Foreskin fibroblast (primary cell): ENCODE measurements at places on chromosomes 11 and 22.

GRCh38 chr11:1935156-1936071, 11.7 kb upstream of the MRPL23 start:
- DNase-seq: no peak

DNA sequence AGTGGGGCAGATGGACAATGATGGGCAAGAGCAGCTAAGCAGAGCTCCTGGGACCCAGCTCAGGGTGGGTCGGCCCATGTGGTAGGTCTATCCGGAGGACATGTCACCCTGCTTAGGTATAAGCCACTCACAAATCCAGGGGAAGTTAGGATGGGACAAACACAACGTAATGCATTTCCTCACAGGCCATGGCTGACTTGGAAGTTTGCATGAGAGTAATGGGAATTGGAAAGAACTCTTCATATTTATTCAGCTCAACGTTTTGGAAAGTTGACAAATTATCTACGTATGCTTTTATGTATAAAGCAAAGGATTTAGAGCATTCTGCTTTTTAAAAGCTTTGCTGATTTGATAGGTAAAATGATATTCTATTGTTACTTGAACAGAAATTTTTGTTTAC, 74.9 kb downstream of the SMCO4 start:
- DNase-seq: no peak

DNA sequence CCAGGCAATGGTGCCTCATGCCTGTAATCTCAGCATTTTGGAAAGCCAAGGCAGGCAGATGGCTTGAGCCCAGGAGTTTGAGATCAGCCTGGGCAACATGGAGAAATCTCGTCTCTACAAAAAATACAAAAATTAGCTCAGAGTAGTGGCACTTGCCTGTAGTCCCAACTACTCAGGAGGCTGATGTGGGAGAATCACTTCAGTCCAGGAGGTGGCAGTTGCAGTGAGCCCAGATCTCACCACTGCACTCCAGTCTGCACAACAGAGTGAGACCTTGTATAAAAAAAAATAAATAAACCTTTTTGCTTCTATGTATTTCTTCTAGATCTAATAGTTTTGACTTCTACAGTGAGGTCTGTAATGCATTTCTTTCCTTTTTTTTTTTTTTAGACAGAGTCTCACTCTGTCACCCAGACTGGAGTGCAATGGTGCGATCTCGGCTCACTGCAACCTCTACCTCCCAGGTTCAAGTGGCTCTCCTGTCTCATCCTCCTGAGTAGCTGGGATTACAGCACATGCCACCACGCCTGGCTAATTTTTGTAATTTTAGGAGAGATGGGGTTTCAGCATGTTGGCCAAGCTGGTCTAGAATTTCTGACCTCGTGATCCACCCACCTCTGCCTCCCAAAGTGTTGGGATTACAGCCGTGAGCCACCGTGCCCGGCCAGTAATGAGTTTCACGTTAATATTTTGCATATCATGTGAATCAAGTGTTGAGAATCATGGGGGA, 18.1 kb upstream of the RDX start:
- DNase-seq: no peak

GRCh38 chr11:120908461-120909181, 115.3 kb upstream of the TBCEL start:
- DNase-seq: no peak

GRCh38 chr22:49327411-49328117, 500.1 kb downstream of the BRD1 start:
- no peak for DNase-seq

- DNase-seq: peak; percentile 59
Observed at GRCh38 chr11:6419009-6419631, at the start of gene APBB1. TSS of gene APBB1 (minus strand) at chr11:6419094. CDS start at chr11:6411347, 7,747 bp downstream.

DNA sequence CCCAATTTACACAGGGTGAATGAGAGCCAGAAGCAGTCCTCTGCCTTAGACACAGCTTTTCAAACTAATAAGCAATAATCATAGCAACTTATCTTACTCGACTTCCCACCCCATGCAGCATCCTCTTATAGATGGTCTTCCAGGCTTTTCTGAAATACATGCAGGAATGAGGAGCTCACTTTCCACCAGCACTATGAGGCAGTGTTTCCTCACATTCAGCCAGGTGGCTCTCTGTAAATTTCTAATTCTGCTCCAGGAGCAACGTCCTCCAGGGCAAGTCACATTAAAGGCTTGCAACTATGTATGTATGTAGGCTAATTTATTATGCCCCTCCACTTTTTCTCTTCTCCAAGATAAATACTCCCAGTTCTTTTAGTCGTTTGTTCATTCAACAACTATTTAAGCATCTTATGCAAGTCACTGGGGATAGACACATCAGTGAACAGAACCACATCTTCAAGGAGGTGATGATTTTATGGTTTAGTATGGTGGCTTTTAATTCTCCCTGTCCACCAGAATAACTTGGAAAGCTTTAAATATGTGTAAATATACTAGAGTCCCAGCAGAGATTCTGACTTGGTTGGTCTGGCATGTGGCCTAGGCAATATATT, 59.9 kb downstream of the PAK1 start:
- DNase-seq: no peak

- no peak for DNase-seq
Observed at GRCh38 chr11:64893194-64894069, 15.0 kb upstream of the EHD1 start.

DNA sequence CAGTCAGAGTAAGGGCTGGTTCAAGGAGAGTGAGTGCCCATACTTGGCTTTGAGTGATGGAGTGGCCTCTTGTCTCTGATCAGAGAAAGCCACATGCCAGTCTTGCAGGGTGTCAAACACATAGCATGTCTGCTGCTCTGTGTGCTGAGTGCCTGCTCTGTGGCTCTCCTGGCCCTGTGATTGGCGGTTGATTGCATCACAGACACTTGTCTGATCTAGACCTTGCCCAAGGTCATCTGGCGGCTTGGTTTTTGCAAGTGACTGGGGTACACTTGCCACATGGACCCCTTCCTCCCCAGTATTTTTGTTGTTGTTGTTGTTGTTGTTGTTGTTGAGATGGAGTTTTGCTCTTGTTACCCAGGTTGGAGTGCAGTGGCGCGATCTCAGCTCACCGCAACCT, 10.3 kb downstream of the OSBP2 start:
- DNase-seq: no peak

GRCh38 chr22:35337932-35338331, 38.2 kb downstream of the TOM1 start:
- DNase-seq: no peak

DNA sequence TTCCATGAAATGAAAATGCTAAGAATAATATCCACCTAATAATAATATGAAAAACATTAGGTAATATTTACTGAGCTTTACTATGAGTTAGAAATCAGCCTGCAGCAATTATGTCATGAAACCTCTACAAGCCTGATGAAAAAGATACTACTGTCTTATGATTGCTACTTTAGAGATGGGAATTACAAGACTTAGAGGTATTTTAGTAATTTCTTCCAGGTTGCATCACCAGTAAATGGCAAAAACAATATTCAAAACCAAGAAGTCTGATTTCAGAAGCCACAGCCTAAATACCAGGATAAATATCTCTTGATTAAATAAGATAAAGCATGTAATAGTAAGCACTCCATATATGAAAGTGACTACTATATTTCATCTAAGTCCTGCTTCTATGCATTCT, 13.8 kb downstream of the OR5B21 start:
- no peak for DNase-seq

GRCh38 chr22:44246615-44247326, 66.0 kb downstream of the SHISAL1 start:
- no peak for DNase-seq
